HEK293T (cell line): ENCODE measurements at places on chromosomes 16 and 17.
A peak's percentile ranks its signal among the peaks of the same experiment; 100 is the strongest.

DNA sequence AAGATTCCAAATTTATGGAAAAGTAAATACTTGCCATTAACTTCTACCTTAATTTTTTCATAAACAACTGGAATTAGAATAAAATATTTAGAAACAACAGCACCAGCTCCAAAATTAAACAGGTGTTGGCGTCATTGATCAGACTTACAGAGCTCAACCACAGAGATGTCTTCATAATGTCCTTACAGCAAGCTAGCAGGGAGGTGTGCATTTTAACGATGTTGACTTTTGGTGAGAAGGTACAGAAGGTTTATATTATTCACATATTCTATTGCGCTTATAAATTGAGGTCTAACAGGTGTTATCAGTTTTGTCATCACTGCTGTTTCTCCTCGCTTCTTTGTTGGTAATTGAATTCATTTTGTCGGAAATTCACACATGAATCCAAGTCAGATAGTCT, 226.2 kb upstream of the CA10 start:
- DNase-seq, result no peak

DNA sequence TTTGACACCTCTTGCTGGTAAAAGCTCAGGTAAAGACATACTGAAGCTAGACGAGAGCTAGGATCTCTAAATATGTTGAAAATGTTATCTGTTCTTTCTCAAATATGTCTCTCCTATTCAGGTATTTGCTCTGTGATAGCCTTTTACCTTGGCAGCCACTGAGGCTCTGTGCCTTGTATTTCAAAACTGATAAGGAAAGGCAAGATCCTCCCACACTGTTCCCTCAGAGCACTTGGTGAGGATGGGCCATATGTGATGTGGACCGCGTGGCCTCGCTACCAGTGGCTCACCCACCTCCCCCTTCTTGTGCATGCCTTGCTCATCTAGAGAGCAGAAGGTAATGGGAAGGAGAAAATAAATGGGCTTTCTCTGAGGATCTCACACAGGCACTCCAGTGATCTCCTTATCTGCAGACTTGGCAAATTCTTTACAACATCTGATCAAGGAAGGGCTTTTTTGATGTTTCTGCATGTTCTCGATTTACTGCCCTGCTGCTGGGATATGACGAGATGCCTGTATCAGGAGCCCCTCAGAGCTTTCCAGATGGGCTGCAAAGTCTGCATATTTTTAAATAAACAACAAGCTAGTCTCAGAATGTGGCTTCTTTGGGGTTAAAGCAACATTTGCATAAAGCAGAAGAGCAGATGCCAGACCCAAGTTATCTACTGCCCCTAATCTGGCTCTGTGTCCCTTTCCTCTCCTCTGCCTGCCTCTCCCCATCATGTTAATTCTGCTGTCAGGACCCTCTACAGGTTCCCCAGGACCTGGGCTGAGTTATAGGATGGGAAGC, 16.9 kb downstream of the HOXB1 start:
- DNase-seq, result no peak

- DNase-seq, result no peak
These were observed 234.7 kb upstream of the GSE1 start for GRCh38 chr16:85378145-85379040.

DNA sequence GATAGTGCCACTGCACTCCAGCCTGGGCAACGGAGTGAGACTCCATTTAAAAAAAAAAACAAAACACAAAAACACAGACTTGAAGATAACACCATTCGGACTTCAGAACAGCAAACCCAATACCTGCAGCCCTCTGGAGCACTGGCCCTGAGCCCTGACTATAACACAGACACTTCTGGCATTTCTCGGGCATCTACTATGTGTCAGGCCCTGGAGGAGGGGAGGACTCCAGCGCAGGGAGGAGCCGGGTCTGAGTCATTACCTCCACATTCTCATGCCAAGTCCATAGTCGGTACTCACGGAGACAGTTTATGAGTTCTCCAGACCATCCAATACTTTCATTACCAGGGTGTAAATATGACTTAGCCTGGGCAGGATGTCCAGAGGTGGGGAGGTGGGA, 48.8 kb downstream of the PITPNM3 start:
- no peak for DNase-seq

- peak; percentile 38 for DNase-seq
These were observed at the start of gene TMEM220 for GRCh38 chr17:10729334-10730193. TMEM220 (minus strand) TSS chr17:10730023; CDS start chr17:10729851, 172 bp downstream.

DNA sequence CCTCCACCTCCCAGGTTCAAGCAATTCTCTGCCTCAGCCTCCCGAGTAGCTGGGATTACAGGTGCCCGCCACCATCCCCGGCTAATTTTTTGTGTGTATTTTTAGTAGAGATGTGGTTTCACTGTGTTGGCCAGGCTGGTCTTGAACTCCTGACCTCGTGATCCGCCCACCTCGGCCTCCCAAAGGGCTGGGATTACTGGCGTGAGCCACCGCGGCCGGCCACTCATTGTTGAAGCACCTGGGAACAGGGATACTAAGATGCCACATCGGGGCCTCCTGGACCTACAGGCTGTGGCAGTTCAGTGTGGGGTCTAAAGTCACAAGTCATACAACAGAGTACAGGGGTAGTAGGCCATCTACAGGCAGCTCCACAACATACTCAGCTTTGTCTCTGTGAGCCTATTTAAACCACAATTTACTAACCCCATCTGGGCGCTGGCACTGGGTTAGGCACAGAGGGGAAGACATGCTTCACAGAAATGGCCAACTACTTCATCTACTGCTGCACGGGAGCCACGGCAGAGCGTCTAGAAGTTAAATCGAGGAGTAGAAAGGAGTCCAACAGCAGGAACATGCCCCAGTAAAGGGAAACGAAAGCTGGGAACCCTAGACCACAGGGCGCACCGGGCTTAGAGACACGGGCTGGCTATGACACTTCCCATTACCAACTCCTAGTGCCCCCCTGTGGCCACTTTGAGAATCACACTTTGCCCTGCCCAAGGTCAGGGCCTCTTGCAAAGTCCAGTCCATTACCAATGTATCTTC, 4.3 kb downstream of the VAMP2 start:
- peak; percentile 75 for DNase-seq

DNA sequence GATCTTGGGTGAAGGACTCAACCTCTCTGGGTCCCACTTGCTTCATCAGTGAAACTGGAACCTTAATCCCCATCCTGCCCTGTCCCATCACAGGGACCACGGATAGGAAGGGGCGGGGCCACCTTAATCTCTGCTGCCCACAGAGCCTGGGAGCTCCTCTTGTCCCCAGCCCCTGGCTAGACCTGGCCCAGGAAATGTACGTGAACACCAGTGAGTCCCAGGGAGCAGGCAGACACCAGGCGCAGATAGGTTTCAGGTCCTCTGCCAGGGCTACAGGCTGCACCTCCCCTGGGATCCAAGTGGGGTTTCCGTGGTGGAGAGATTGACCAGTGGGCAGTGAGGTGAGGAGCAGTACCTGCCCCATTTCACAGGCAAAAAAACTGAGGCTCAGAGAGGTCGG, 21.0 kb downstream of the RAB11FIP4 start:
- no peak for DNase-seq

DNA sequence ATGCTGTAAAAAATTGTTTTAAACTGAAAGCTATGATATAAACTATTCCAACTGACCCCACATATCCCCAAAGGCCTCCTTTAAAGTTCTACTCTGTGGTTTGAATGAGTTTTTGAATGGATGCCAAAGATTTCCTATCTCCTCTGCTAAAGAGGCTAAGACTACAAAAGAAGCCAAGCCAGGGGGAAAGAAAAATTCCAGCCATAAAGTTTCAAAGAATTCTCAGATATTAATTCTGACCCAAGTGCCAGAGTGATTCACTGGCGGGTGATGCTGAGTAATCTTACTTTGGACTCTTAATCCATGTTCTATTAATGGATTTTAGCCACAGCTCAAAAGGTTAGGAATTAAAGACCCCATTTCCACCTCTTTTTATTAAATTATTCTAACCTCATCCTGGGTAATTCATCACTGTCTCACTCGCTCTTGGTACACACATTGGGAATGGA, 60.7 kb downstream of the HS3ST3A1 start:
- no peak for DNase-seq

DNA sequence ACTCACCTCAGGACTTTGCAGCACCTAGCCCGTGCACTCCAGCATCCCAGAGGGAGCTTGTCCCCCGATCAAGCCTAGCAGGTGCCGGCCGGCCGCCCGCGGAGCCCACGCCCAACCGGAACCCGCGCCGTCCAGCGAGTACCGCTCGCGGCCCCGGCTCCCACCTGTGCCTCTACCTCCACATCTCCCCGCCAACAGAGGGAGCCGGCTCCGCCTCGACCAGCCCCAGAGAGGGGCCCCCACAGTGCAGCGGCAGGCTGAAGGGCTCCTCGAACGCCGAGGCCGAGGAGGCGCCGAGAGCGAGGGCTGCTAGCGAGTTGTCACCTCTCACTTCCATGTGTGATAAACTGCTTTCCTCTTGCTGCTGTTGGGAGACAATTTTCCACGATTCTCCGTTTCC, 41.1 kb upstream of the DHRS7B start:
- no peak for DNase-seq

DNA sequence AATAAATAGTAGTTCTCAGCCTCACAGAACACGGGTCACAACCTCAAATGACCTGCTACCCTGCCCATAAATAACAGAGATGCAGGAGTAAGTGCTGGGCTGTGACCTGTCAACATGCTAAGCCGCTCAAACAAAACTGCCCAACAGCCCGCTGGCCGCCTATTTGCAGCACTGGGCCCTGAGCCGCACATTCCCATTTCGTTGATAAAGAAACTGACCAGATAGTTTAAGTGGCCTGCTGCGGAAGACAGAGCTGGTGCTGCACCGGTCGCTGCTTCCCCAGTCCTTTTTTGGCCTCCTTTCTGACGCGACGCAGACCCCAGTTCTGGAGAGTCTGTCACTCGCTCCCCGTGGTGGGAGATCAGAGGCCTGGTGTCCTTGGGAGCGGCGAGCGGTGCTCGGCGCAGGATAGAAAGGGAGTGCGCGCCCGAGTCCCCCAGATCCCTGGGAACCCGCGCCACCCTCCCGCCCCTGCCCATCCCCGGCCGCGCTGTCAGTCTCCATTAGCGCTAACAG, 349 bp upstream of the SLC6A2 start:
- DNase-seq, result no peak

GRCh38 chr16:2691491-2692248, 9.3 kb downstream of the KCTD5 start:
- DNase-seq, result no peak

DNA sequence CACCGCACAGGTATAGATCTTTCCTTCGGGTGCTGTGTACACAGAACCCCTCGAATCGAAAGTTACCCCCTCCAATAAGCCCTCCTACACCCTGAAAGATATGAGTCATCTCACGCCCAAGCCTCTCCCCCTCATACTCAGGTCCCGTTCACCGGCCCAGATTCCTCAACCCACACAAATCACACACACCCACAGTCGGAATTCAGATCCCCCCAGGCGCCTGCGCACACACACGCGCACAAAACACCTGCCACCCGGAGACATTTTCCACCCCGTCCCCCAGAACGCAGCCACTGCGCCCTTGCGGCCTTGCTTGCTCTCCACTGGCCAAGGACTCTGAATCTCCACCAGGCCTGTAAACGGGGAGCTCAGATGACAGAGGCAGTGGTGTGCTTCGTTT, 4.9 kb downstream of the JPH3 start:
- no peak for DNase-seq

- DNase-seq, result no peak
These were observed 152.2 kb downstream of the SNX11 start for GRCh38 chr17:48259694-48260291.

DNA sequence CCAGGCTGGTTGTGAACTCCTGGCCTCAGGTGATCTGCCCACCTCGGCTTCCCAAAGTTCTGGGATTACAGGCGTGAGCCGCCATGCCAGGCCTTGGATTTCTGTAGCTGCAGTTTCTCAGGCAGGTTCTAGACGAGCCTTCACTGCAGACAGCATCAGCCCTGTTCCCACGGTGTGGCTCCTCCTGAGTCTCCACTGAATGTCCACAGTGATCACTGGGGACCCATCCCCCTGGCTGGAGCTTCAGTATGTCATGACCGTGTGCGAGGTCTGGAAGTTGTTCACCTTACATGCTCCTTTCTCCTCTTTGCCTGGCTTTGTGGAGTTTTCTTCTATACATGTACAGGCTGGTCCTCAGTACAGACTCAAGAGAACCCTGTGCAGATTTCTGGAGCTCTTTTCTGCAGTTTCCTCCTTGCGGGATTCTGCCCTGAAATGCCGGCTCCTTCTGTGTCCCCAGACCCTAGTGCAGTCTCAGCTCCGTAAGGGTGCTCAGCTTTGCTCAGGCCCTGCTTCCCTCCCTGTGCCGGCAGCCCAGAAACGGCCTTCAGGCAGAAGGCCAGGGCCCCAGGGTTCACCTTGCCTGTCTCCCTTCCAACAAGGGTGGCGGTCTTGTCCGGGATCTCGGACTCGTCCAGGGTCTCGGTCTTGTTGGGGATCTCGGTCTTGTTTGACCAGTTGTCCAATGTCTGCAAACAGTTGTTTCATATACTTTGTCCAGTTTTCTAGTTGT, 14.3 kb upstream of the FASN start:
- no peak for DNase-seq

DNA sequence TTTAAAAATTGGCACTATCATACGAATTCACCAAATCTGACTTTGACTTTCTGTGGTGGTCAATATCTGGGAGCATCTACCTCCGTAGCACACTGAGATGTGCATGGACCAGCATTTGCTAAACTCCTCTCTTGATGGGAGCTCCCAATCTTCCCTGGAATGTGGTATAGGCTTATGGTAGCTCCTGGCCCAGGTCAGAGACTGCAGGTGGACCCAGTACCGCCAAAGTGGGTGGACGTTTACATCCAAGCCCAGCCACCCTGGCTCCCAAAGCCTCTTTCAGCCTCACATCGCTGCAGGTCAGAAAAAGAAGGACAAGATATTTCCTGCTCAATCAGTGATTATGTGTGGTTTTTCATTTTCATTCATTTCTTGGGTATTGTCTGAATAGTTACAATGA, 43.1 kb upstream of the NKD1 start:
- no peak for DNase-seq

- no peak for DNase-seq
These were observed 61.0 kb upstream of the RBL2 start for GRCh38 chr16:53372992-53373871.

- no peak for DNase-seq
These were observed 21.5 kb upstream of the PECAM1 start for GRCh38 chr17:64411999-64412771.

GRCh38 chr16:64361753-64362152, 760.1 kb downstream of the CDH11 start:
- no peak for DNase-seq

DNA sequence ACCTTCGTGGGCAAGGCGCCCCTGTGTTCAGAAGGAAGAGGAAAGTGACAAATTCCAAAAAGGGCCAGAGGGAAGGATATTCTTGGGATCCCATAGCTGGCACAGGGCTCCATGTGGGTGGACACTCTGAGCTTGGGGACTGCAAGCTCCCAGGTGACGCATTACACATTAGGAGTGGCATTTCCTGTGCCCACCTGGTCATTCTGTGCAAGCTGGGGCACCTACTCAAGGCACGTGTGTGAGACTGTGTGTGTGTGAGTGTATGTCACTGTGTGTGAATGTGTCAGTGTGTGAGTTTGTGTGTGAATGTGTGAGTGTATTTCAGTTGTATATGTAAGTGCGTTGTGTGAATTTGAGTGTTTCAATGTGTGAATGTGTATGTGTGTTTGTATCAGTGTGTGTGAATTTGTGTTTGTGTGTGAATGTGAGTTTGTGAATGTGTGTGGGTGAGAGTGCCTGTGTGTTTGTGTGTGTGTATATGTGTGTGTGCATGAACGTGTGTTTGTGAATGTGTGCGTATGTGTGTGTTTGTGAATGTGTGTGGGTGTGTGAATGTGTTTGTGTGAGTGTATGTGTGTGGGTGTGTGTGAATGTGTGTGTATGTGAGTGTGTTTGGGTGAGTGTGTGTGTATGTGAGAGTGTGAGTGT, 1.6 kb upstream of the CD300A start:
- no peak for DNase-seq

- no peak for DNase-seq
These were observed 29.3 kb downstream of the PHKB start for GRCh38 chr16:47490471-47490870.

GRCh38 chr16:129075-129474, 9.4 kb downstream of the NPRL3 start:
- no peak for DNase-seq
